ENCODE measurements at places on chromosomes 7 and 10. TPM values are rescaled to one million over a fixed set of nuclear protein-coding genes. Genes with fewer than 3 reads are reported as not detected.

GRCh38 chr10:131888186-131888604 is 12.6 kb upstream of the PPP2R2D start:
- no peak for DNase-seq

ARL3 gene
- 32.2 TPM for total RNA-seq

GRCh38 chr7:148211740-148212151 is 378.8 kb upstream of the C7orf33 start:
- no peak for DNase-seq

SLC16A12 gene
- 1.2 TPM for total RNA-seq

DNA sequence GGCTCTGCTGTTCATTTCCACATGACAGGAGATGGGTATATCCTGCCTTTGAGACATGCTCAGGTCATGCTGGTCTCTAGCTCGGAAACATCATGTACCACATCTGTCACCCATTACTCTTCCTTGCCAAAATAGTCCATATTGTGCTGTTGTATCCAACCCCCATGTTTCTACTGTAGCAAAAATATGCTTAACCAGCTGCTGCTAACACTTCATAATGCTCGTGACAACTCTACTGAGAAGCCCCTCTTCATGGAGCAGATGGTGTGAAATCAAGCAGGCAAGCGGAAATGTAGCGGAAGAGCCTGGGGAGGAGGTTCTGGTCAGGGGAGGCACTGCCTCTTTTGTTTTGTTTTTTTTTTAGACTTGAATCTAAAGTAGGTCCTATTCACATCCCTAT is 82.9 kb downstream of the NPY start:
- DNase-seq: no peak

- DNase-seq: no peak
These were observed 81.0 kb downstream of the HACD1 start for GRCh38 chr10:17536221-17536620.

PRKG1 gene
- total RNA-seq: 15.5 TPM

- no peak for DNase-seq
These were observed 59.8 kb downstream of the GRID1 start for GRCh38 chr10:86306628-86307278.

DNA sequence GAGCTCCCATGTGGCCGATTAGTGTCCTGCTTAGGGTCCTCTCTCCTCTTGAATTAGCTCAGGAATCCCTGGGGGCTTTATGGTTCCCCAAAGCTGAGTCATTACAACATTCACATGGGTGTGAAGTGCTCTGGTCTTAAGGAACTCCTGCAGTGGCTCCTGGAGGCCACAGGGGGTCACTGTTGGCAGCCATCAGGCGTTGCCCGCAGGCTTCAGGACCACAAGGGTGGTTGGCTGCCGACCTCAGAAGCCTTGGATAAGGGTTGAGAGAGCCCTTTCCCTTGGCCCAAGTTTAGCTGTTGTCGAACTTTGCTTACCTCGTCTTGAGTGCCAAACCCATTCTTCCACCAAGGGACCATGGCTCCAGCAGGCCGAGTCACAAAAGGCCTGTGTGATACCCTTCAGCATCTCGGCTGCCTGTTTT is 61.7 kb downstream of the SH2D4B start:
- peak; percentile 46 for DNase-seq

PDE6C gene
- total RNA-seq: not detected

- no peak for DNase-seq
These were observed 229.5 kb downstream of the PTEN start for GRCh38 chr10:88092973-88093372.

DNA sequence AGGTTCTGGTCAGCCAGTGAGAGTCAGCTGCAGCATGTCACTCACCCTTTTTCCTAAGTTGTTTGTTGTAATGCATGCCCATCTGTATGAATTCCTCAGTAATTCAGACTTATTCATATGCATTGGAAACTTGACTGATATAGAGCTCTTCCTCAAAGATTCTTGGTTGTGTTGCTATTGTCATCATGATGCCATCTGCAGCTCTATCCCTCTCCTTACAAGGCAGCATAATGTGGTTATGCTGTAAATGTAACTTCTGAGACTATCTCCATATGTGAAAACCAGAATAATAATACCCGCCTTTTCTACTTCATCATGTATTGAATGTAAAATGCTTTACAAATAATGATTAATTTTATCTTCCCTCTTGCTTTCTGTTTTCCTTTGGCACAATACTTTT is 252.6 kb upstream of the MTPN start:
- no peak for DNase-seq

All from frontal cortex (tissue), 4 donors.